ENCODE measurements at places on chromosomes 5 and 9. TPM values are rescaled to one million over a fixed set of nuclear protein-coding genes. Genes with fewer than 3 reads are reported as not detected.

DNA sequence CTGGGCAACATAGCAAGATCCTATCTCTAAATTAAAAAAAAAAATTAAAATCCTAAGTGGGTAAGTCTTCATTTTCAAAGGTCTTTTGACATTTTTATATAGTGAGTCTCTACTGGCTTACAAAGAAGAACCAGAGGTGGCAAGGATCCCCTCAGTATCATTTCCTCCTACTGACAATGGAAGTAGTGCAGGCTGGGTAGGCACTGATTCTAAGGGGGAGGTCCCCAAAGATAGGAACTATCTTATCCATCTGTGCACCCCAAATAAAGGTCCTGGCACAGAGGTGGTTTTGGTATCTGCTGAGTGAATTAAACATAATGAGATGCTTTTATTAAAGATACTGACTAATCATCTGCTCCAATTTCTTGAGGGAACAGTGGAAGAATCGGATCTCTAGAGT is 4.2 kb downstream of the FAM193B start:
- no peak for DNase-seq

DNA sequence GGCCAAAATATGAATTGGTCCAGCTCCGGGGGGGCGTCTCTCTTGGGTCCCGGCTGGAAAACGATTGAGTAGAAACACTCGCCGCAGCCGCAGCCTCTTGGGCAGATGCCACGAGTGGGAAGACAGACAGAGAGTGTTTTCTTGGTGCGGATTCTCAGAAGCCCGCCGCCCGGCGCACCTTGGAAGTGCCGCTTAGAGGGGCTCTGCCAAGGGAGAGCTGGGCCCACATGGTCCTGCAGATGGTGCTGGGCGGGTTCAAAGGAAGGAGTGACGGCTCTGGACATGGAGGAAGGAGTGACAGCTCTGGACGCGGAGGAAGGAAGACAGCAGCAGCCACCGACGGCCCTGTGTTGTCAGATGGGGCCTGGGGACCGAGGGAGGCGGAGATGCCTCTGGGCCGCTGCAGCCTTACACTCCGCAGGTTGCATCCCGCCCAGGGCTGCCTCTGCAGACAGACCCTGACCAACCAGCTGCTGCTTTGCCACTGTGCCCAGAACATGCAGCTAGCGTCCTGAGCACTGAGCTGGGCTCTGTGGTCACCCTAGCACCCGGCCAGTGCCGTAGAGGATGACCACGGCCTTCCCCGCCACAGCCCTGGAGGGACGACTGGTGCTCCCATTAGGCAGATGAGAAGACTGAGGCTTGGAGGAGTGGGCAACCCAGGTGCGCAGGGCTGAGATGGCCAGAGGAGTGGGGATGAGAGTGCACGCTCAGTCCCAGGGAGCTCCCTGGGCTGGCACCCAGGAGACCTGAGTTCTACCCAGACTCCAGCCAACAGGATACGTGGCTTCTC is 20.8 kb upstream of the QRFP start:
- no peak for DNase-seq

DNA sequence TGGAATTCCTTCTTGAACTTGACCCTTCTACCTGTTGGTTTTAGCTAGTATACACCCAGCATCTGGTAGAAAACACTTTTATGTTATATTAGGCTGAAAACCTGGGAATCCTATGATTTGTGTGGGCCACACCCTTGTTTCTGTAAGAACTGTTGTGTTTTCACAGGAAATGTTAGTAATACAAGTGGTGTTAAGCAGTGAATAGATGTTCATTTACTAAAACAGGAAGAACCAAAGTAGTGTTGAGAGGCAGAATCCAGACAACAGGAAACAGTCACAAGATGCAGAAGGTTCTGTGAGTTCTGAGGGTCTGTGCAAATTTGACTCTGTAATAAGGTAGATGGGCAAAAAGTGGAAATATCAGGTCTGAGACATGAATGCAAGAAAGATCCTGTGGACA is 73.0 kb upstream of the RAI14 start:
- DNase-seq, result no peak

DNA sequence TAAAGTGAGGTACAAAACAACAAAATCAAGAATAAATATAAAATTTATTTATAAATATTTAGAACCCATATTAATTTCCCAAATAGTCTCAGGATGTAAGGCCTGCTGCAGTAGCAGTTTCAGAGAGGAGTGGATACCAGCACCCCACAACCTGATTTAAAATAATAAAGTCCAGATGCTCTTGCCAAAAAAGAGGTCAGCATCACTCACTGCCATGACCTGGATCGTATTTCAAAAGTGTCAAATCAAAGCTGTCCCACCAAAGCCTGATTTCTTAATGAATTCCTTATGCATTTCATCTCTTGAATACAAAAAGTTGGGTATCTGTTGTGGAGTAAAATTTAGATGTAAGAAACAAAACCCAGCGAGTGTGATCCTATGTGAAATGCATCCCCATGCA is 58.0 kb upstream of the ROR2 start:
- no peak for DNase-seq

GRCh38 chr9:112750764-112751055 is 150 bp downstream of the SNX30 start:
- no peak for DNase-seq

GRCh38 chr9:137953683-137954438 is 76.3 kb downstream of the CACNA1B start:
- DNase-seq, result no peak

DNA sequence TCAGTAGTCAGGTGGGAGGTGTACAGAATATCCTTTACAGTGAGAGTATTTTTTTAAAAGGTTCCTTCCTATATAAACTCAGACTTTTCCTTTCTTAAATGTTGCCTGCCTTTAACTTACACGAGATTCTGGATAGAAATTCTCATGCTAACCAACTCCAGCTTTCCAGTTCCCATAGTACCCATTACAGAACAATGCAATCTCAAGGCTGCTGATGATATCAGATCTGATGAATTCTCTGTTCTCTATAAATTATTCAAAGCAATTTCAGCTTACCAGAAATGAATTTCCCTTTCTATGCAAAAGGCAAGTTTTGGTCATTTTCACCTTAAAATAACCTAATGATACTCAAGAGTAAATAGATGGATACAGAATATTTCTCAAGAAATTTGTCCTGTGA is 90.3 kb downstream of the NUDT12 start:
- DNase-seq, result no peak

DNA sequence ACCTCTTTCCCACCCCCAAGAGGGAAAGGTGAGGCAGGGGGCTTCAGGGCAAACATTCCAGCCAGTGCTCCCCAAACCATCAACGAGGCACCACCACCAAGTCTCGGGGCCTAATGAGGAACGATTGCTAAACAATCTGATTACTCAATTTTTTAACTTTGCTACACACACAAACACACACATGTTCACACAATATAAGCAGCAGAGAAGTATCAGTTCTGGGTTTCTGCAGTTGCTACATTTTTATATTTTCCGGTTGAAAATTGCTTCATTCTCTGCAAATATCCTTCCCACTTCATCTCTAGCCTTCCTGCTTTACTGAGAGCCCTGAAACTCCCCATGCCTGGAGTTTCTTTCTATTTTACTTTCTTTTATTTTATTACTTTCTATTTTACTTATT is 60.2 kb downstream of the FEM1C start:
- no peak for DNase-seq

GRCh38 chr5:95711501-95712346 is 19.4 kb upstream of the RHOBTB3 start:
- no peak for DNase-seq

GRCh38 chr5:79595086-79595485 is 17.2 kb upstream of the TENT2 start:
- no peak for DNase-seq

GRCh38 chr9:32969270-32969669 is 32.2 kb downstream of the APTX start:
- no peak for DNase-seq

DNA sequence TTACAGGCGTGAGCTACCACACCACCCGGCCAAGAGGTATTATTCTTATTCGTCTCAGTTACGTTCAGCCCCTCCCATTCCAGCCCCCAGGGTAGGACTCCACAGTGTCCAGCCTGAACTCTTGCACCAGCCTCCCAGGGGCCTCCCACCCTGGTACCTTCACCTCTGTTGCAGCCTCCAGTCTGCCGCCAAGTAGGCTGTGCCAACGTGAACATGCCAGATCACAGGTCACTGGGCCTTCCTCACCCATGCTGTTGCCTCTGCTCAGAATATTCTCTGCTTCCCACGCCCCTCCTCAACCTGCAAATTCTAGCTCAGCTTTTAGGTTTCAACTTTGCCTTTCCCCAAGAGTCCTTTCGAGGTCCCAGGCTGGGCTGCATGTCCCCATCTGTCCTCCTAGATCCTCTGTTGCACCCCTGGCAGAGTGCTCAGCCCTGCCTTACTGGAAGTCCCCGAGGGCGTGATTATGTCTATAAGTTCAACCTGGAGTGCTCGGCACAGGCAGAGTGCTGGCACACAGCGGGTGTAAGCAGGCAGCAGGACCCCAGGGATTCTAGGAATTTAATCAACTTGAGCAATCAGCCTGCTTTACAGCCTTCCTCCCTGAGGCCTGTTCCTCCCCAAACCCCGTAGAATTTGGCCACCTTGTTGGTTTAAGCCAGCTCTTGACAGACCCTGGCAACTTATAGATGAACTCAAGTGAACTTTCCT is 13.1 kb upstream of the STXBP1 start:
- DNase-seq, result no peak

DNA sequence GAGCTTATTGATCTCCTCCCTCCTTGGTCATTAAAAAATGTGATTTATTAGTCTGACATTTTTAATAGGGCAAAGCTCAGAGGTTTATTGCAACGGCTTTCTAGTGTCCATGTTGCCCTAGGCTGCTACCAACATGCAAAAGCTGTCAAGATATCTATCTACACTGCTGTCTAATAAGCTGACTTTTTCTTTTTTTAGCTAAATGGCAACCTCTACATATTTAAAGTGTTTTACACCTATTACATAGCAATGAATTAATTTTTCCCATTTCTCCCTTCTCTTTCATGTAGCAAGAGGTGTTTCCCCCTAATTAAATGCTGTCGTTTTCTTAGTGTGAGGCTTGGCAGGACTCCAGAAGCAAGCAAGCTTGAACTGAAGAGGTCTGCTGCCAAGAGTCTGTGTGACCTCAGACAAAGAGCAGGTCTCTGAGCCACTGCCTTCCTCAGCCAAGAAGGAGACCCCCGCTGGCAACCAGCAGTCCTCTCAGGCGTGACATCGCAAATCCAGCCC is 79.4 kb downstream of the GAS1 start:
- DNase-seq, result no peak

DNA sequence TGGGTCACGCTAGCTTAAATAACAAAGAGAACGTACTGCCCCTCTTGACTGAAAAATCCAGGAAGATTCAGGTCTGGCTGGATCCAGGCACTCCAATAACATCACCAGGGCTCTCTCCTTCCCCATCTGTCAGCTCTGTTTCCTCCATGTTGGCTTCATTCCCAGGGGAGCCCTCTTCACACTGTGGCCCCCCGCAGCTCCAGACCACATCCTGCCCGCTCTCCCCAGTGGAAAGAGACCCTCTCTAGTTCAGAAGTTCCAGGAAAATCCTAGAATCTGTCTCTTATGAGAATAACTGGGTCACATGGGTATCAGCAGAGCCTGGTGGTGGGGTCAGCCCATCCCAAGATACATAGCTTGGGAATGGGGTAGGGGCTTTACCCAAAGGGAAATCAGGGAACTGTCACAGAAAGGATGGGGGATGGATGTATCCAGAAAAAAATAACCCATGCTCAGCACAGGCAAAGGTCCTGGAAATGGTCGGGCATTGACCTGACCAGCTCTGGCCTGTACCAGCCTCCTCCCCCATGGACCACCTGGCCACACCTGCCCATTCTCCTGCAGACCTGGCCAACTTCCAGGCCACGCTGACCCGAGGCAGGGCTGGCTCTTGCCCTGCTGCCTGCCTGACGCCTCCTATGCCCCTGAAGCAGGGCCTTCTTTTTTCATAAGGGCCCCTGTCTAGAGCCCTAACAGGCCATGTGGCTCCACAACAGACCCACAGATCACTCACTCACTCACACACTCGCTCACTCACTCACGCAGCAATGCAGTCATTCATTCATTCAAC is 65.9 kb downstream of the COL23A1 start:
- DNase-seq, result no peak

DNA sequence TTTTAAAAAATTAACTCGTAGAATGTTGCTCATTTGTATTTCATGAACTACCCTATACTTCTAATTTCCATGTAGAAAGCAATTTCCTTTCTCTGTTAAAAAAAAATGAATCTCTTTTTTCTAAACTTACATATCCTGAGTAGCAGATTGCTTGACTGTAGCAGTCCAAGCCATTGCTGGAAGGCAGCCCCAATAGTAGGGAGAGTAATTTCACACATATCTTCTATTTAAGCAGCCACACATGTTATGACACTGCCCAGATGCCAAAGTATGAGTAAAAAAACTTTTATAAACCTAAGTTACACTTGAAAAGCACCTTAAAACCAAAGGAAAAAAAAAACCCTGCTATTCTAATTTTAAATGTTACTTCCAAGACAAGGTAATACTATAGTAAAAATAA is 69.6 kb downstream of the FBXL17 start:
- DNase-seq, result no peak

The RIGI gene
- total RNA-seq, result 5.6 TPM

The DND1 gene
- 2.9 TPM for total RNA-seq

The PCDHB16 gene
- total RNA-seq, result not detected

The IRGM gene
- 2.4 TPM for total RNA-seq

The NUTM2G gene
- not detected for total RNA-seq

The GLDC gene
- total RNA-seq, result 0.63 TPM
